Activated CD4-positive, CD25-positive, alpha-beta regulatory T cell treated with anti-CD3 and anti-CD28 coated beads, Interleukin-2, amount 50 U/mL, for 72 hours (primary cell): ENCODE measurements at places on chromosomes 6 and 20.

DNA sequence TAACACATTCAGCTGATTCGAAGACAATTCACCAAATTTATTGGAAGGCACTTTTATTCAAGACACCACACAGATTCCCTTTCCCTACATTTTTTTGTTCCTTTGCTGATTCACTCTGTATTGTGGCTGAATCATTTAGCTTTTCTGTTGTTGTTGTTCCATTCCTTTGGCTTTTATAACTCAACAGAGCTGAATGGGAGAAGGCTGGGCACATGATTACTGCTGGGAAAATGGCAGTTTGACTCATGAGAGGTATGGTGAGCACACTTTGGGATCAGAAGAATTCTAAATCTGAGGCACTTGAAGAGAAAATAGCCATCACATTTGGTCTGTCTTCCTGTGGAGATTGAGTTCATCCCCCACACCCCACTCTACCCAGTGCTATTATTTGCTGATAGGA is 15.7 kb upstream of the SAYSD1 start:
- DNase-seq: no peak

GRCh38 chr6:139743664-139744437 is 369.4 kb upstream of the CITED2 start:
- DNase-seq: no peak

DNA sequence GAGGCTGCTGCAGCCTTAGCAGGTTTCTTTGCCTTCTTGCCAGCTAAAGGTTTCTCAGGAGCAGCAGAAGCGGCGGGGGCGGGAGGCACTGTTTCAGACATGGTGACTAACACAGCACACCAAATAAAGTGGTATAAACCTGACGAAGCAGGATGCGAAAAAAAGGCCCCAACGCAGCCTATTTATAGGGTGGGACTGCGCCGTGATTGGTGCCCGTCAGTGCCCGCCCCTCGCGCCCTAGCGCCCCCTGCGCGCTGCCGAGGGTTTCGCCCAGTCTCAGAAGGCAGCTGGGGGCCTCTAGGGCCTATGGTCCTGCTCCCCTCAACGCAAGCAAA is 55.0 kb downstream of the TRIM38 start:
- peak; percentile 75 for DNase-seq

- no peak for DNase-seq
Observed at GRCh38 chr6:152637296-152638047, at the start of gene SYNE1. TSS of gene SYNE1 (minus strand) at chr6:152637362. CDS start at chr6:152628331, 9,031 bp downstream.

- no peak for DNase-seq
Observed at GRCh38 chr6:21840428-21840827, 246.9 kb downstream of the SOX4 start.

DNA sequence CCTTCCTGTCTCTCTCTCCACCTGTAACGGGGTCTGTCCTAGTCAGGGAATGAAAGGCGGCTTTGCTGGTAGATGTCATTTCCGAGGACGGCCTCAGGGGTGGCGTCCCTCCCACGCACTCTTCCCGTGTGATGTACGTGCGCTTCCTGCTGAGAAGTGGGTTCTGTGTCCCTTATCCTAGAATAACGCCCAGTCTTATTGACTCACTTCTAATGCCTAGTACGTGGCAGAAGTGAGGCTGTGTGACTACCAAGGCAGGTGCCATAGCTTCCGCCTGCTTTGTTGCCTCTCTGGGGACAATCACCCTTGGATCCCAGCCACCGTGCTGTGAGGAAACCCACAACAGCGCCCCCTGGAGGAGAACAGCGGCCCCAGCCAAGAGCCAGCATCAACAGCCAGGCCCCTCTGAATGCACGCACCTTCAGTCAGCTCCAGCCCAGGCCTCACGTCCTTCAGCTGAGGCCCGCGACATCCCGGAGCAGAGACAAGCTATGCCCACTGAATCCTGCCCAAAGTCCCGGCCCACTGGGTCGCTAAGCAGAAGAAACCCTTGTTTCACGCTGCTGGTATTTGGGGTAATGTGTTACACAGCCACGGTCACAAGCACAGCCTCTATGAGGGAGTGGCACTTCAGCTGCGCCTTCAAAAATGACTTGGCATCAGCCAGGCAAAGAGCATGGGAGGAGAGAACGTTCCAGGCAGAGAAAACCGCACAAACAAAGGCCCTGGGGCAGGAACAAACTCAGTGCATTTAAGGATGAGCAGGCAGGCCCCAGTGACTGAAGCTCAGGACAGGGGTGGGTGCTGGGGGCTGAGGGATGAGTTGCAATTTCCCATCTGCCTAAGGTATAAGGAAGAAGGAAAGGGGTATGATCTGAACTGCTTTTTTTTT is 224.2 kb downstream of the NFATC2 start:
- peak; percentile 63 for DNase-seq

DNA sequence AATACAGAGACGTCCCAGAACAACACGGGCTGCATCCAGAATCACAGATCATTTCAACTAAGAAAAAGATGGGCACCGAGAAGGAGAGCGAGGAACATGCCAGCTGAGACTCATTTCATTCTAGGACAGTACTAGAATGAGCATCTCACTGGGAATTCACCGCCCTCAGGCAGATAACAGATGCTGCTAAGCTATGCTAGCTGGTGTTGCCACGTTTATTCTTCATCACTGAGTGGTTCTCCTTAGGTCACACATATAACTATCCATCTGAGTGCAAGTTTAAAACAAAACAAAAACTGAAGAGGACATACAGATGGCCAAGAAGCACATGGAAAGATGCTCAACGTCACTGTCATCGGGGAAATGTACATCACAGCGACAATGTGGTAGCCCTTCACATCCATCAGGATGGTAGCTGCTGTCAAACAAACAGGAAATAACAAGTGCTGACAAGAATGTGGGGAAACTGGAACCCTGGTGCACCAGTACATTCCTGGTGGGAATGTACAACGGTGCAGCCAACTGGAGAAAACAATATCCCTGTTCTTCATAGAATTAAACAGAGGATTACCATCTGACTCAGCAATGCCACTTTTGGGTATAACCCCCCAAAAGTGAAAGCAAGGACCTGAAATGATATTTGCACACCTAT is 97.6 kb downstream of the SLC22A23 start:
- DNase-seq: no peak

- no peak for DNase-seq
Observed at GRCh38 chr6:19721766-19722377, 115.3 kb upstream of the ID4 start.

- no peak for DNase-seq
Observed at GRCh38 chr6:109840034-109840433, 138.1 kb upstream of the GPR6 start.

GRCh38 chr6:155186052-155186658 is 77.7 kb upstream of the CLDN20 start:
- no peak for DNase-seq

- no peak for DNase-seq
Observed at GRCh38 chr6:112253841-112254816, at the start of gene LAMA4. TSS of gene LAMA4 (minus strand) at chr6:112254567. CDS start at chr6:112254150, 417 bp downstream.

GRCh38 chr6:40848868-40849514 is 190.0 kb downstream of the UNC5CL start:
- no peak for DNase-seq

- no peak for DNase-seq
Observed at GRCh38 chr6:44034931-44035345, 92.3 kb downstream of the MRPL14 start.

- DNase-seq: no peak
Observed at GRCh38 chr6:154683756-154684523, 49.3 kb upstream of the SCAF8 start.

GRCh38 chr6:118815495-118815894 is 78.5 kb upstream of the ASF1A start:
- DNase-seq: no peak

DNA sequence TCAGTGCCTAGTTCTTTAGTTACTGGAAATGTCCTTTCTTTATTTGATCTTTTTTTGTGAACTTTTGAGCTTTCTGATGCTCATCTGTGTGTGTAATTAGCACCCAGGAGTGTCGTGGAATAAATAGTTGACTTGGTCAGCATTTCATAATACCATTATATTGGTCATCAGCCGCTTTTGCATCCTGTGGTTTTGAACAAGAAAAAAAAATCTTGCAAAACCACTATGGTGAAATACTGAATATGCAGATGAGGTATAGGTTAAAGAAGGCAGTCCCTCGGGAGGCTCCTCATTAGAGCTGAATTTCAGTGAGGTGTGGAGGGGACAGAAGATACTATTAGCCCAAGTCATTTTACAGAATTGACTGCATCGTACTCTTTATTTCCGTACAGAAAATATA is 90.1 kb downstream of the FOXO3 start:
- no peak for DNase-seq

- no peak for DNase-seq
Observed at GRCh38 chr6:3289664-3290055, 30.9 kb downstream of the PSMG4 start.

GRCh38 chr6:137697267-137697938 is 169.7 kb upstream of the TNFAIP3 start:
- DNase-seq: no peak

DNA sequence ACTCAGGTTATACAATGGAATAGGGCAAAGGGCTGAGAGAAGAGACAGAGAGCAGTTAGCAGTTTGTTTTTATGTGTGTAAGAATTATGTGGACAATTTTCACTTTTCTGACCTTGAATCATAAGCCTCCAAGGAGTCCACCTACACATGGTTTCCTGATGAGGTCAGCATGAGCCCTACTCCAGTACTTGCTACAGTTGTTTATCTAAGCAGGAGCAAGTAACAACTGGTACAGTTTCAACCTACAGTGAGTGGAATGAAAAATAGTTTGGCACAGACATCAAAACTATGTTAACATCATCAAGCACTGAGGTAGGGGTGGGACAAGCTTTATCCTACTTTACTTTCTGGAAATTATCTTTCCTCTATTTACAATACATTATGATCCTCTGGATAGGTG is 426.7 kb upstream of the ID4 start:
- no peak for DNase-seq

GRCh38 chr20:15528391-15529111 is 1044.7 kb downstream of the KIF16B start:
- no peak for DNase-seq

- no peak for DNase-seq
Observed at GRCh38 chr20:57025666-57026224, 240.7 kb downstream of the BMP7 start.

- DNase-seq: no peak
Observed at GRCh38 chr6:106626485-106626884, 2.8 kb downstream of the RTN4IP1 start.

- no peak for DNase-seq
Observed at GRCh38 chr20:21228511-21228910, 74.6 kb upstream of the XRN2 start.

GRCh38 chr6:14977747-14978382 is 268.0 kb upstream of the JARID2 start:
- DNase-seq: no peak

DNA sequence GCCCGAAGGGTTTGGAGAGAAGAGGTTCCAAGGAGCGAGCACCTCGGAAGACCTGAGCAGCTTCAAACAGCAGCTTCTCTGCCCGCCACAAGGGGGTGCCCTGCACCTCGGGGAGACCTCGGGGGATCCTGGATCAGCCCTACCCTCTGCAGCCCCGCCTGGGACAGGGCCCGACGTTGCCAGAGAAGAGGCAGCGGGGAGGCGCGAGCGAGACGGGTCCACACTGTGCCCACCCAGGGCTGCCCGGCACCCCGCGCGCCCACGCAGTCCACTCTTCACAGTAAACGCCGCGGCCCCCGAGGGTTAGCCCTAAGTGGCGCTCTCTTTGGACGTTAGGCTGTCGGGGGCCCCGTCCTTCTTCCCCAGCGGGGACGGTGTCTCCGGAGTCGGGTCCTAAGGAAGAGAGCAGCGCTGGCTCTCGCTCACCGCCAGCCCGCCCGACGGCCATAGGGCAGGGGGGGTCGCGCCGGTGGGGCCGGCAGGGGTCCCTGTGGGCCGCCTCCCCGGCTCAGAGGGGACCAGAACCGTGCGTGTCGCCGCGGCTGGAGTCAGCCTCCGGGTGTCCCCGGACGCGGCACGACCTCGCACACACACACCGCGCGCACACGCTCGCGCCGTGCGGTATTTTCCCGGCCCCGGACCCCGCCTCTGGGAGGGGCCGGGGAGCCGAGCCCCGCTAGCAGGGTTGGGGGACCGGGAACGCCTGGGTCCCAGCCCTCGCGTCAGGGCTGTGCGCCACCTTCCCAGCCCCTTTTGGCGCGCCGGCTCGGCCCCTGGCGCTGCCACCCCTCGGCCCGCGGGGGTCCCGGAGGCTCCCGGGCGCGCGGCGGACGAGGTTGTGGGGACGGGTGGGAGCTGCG is 929 bp downstream of the CDH22 start:
- DNase-seq: peak; percentile 68

- no peak for DNase-seq
Observed at GRCh38 chr6:142485256-142485655, 183.4 kb downstream of the ADGRG6 start.

- DNase-seq: no peak
Observed at GRCh38 chr6:157981132-157981394, 600 bp upstream of the SYNJ2 start.

- no peak for DNase-seq
Observed at GRCh38 chr6:116003668-116004067, 57.0 kb downstream of the FRK start.

GRCh38 chr6:15352845-15353244 is 107.0 kb downstream of the JARID2 start:
- no peak for DNase-seq

- DNase-seq: peak; percentile 6
Observed at GRCh38 chr20:38126932-38127621, 38.0 kb downstream of the TGM2 start.

- DNase-seq: no peak
Observed at GRCh38 chr6:51467231-51467952, 620.0 kb downstream of the PKHD1 start.

DNA sequence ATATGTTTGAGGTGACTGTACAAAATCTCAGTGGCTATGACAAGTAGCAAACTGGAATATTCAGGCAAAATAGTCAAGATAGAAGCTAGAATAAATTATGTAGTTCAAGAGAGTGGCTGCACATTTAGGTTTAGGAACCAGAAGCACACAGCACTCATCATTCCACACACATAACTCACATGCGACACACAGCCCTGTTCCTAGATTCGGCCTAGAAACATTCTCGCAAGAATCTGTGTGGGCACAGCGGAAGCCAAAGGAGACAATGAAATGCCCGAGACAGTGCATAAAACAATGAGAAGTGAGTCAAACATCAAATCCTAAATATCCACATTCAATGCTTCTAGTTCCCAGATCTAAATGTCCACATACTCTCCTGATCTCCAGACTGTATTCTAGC is 9.5 kb upstream of the SUPT3H start:
- DNase-seq: no peak

GRCh38 chr6:147023148-147023547 is 181.1 kb upstream of the STXBP5 start:
- no peak for DNase-seq

- no peak for DNase-seq
Observed at GRCh38 chr20:51995551-51995951, 193.2 kb upstream of the SALL4 start.

DNA sequence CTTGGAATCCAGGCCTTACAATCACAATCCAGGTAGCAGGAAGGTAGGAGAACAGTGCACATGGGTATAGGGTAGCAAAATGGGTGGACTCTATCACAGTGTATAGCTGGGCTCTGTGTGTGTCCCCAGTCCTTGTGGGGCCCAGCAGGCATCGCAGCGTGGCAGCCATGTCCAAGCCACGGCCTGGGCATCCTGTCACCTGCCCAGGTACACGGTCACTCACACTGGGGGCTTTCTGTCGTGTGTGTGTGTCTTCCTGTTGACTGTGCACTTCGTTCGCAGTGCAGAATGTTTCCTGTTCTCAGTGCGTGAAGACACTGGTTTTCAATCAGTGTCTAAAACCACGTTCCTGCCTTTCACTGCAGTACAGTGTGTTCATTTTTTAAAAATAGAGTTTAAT is 523.2 kb upstream of the JARID2 start:
- DNase-seq: no peak
